NCI-H1048 (cell line): ENCODE measurements at places on chromosomes 5 and 9.

DNA sequence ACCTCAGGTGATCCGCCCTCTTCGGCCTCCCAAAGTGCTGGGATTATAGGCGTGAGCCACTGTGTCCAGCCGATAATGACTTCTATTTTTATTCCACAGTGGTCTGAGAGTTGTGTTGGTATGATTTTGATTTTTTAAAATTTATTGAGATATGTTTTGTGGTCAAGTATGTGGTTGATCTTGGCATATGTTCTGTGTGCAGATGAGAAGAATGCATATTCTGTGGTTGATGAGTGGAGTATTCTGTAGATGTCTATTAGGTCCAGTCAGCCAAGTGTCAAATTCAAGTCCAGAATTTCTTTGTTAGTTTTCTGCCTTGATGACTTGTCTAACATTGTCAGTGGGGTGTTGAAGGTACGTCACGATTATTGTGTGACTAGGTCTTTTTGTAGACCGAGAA lies 338.2 kb upstream of the TARS1 start:
- DNase-seq, result no peak

GRCh38 chr9:38622288-38622674 lies 1.9 kb upstream of the ANKRD18A start:
- no peak for DNase-seq

DNA sequence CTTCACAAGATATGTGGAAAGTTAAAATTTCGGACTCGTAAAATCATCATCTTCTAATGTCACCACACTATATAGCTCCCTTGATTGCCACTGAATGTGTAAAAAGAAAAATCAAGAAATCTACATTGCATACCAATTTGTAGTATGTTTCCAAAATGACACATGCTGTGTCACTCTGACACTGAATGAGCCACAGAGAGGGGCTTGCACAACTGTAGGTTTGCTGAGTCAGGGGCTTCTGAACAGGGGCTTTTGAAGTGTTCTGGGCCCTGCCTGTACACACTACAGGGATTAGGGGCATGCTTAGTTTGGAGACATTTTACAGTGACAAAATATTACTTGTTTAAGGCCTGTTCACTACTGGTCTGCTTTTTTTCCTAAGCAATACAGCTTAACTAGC lies 234.4 kb upstream of the GRAMD2B start:
- DNase-seq, result no peak

- no peak for DNase-seq
Observed at GRCh38 chr5:142296914-142297417, 27.9 kb downstream of the SPRY4 start.

DNA sequence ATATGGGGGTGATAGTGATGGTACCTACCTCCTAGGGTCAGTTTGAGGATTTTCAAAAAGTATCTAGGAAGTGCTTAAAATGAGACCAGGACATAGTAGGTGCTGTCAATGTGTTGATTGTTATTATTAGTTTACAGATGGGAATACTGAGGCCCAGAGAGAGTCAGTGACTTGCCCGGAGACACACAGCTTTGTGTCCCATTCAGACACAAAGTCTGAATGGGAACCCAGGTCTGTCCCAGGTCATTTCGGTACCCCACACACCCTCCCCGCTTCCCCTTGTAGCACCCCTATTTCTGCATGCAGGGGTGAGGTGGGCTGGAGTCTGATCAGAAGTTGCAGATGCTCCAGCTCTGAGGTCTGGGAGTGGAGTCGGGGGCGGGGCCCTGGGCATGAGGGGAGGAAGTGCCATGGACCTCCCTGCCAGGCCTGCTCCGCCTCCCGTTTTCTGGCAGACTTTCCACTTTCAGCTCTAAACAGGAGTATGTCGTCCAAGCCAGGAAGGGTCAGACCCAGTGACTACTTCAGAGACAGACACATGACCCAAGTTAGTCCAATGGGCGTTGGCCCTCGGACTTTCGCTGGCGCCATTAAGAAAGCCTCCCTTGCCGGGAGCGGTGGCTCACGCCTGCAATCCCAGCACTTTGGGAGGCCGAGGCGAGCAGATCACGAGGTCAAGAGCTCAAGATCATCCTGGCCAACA lies 3.2 kb upstream of the DBN1 start:
- no peak for DNase-seq

GRCh38 chr5:96343094-96343493 lies 90.0 kb downstream of the PCSK1 start:
- DNase-seq, result no peak
